Breast epithelium (tissue), 4 donors: ENCODE measurements at places on chromosomes 3 and 15. TPM values are rescaled to one million over a fixed set of nuclear protein-coding genes. Genes with fewer than 3 reads are reported as not detected.

SGO1 gene
- total RNA-seq, result 1.5 TPM

COMMD2 gene
- total RNA-seq, result 26.4 TPM

SLC24A5 gene
- total RNA-seq, result not detected

GRCh38 chr15:49656734-49657133, 35.9 kb downstream of the DTWD1 start:
- H3K27ac ChIP-seq, result no peak overlapping the region
- no peaks in the 10 kb centered on the region for H3K36me3 ChIP-seq
- H3K27me3 ChIP-seq, result no peaks in the 10 kb centered on the region
- no peaks in the 10 kb centered on the region for H3K4me1 ChIP-seq
- DNase-seq, result no peak

DNA sequence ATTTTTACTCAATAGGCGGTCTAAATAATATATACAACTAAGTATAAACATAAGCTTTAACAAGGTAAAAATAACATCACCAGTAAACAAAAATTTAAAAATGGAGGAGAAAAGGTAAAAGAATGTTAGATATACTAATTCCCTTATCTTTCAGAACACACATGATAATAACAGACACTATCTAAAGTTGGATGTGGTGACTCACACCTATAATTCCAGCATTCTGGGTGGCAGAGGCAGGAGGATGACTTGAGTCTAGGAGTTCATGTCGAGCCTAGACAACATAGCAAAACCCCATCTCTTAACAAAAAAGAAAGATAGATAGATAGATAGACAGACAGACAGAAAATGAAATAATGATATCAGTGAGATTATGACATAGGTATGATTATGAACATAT, 85.1 kb downstream of the STAG1 start:
- no peak overlapping the region for H3K4me3 ChIP-seq
- H3K36me3 ChIP-seq, result no peaks in the 10 kb centered on the region
- H3K4me1 ChIP-seq, result no peaks in the 10 kb centered on the region
- H3K27me3 ChIP-seq, result no peaks in the 10 kb centered on the region
- DNase-seq, result no peak
- no peak overlapping the region for H3K27ac ChIP-seq

DNA sequence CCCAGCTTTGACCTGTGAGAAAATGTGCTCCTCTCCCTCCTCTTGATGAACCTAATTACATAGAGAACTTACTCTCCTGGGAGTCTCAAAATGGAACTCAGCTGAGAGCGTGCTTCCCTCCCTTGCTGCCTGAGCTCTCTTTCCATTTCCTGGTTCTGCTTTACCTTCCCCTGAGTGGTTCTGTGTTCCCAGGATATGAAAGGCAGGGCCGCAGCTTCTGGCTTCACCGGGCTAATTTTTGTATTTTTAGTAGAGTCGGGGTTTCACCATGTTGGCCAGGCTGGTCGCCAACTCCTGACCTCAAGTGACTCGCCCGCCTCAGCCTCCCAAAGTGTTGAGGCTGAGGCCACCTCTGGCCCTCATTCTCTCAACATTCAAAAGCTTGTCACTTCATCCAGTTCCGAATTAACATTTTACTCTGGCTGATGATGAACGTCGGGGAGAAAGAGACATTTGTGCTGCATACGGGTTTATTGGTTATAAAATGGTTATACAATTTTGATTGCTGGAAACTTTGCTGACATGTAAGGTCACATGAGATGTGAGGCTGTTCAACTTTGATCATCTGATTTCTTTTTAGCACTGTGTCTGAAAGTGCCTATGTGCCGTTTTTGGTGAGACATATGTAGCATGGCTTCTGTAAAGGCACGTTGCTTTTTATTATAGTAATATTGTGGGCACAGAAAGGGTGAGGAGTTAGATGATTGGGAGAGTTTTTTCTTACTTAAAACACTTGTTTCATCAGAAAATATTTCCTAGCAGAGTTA, 6.6 kb downstream of the PLS1 start:
- H3K27ac ChIP-seq, result no peak overlapping the region
- no peaks in the 10 kb centered on the region for H3K27me3 ChIP-seq
- no peaks in the 10 kb centered on the region for H3K36me3 ChIP-seq
- H3K4me1 ChIP-seq, result no peaks in the 10 kb centered on the region

CPA3 gene
- 44.2 TPM for total RNA-seq

DNA sequence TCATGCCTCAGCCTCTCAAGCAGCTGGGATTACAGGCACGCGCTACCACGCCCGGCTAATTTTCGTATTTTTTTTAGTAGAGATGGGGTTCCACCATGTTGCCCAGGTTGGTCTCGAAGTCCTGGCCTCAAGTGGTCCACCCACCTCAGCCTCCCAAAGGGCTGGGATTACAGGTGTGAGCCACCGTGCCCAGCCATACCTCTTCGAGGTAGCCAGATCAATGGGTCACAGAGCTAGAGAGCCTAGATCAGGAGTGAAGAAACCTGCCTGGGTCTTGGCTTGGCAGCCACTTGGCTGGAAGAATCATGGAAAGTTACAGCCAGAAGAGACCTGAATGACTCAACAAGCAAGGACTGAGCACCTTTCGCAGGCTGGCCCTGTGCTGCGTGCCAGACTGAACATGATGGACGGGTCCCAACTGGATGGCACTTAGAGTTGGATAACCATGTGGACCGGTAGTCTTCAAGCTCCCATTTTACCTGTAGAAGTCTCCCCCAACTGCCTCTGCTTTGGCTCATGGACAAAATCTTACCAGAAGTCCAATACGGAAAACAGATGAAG, 29.7 kb downstream of the GNB5 start:
- H3K4me1 ChIP-seq, result no peaks in the 10 kb centered on the region
- H3K27me3 ChIP-seq, result no peaks in the 10 kb centered on the region
- H3K36me3 ChIP-seq, result no peaks in the 10 kb centered on the region
- no peak overlapping the region for H3K27ac ChIP-seq
- no peak for DNase-seq
